Activated naive CD4-positive, alpha-beta T cell treated with Interleukin-2 at 50 U/mL for 16 hours (primary cell): ENCODE measurements at places on chromosomes 2 and 18.

GRCh38 chr2:156332284-156332533 is 312 bp downstream of the NR4A2 start:
- DNase-seq, result no peak

DNA sequence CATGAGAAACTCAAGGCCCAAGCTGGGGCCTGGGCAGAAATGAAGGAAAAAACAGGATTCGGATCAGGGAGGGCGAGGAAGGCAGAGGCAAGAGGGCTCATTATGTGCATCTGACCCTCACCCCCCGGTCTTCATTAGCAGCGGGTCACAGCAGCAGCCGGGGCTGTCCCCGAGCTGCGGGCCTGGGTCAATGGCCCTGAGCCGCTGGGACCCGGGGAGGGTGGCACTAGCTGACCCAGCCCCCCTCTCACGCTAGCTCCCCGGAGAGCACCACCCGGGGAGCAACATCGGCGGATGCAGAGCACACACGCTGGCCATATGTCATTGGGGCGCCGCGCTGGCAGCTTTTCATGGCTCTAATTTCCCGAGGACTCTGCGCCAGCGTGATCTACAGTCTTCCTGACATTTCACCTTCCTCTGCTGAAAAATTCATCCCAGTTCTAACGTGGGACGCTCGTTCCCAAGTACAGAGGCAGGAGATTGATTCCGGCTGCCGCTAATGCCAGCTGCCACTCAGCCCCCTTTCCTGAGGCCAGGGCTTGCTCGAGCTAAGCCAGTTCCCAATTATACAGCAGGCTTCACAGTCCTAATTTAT is 63.7 kb downstream of the EIPR1 start:
- DNase-seq, result no peak

GRCh38 chr2:51510303-51510702 is 478.4 kb upstream of the NRXN1 start:
- no peak for DNase-seq

DNA sequence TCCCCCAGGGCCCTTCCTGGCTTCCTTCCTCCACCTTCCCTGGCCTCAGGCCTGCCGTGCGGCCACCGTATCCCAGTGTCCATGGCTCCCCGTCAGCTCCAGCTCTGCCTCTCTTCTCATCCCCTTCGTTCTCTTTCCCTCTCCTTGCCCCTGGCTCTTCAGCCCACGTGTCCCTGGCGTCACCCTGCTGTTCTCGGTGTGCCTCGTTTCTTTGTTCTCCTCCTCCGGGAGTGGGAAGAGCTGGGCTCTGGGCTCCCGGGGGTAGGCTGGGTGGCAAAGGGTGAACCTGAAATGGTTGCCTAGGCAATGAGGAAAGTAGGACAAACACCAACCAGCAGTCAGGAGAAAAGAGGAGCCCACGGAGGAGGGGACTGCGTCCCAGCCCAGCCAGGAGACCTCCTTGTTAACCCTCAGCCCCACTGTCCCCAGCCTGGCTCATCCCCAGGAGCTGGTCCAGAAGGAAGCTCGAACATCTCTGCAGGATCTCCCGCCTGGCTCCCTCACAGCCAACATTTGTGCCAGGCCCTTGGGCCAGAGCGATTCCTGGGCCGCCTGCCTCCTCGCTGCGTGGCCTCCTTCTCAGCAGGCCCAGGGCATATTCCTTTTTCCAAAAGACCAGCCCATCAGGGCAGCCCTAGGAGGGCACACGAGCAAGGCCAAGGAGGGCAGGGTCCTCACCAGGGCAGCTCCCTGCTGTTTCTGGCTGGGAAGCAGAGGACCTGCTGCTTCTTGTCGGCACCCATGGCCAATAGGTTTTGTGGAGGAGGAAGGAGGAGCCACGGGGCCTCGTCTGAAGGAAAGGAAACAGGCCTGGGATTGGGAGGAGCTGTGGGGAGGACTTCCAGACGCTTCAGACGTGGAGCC is 30.9 kb upstream of the DNMT3A start:
- no peak for DNase-seq

GRCh38 chr2:105754011-105754410 is 9.3 kb downstream of the NCK2 start:
- DNase-seq, result peak; percentile 52

DNA sequence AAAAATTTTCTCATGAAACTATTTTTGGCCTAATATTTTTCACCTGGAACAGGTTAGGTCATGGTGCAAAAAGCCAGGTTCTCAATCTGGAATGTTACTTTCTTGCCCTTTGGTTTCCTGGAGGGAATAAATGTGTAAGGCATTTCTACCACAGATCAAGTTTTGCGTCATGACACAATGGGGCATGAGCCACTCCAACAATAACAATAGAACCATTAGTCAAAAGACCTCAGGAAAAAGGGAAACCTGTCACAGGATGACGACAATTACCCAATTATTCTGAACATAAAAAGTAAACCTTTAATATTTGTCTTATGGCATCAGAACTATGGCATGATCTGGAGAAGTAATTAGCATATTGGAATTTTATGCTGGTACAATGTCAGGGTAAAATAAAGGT is 88.2 kb upstream of the HNRNPA3 start:
- no peak for DNase-seq

DNA sequence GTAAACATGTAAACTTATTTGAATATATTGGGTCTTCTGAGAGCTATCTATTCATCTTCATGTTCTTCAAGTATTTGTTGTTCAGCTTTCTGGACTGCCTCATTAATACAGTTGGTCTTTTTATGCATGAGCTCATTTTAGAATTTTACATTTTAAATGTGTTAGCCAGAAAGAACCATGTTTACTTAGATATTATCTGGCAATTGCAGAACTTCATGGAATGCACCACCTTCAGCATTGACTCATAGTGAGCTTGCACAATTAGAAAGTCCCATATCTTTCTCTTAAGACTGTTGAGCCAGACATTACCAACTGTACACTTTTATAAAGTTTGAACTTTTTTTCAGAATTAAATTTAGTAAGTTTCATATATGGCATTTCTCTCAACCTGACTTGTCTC is 536.7 kb downstream of the RIT2 start:
- DNase-seq, result no peak
